Stomach (tissue), 19 donors: ENCODE measurements at places on chromosomes 7 and 10. TPM values are rescaled to one million over a fixed set of nuclear protein-coding genes. Genes with fewer than 3 reads are reported as not detected.

ANKRD7 gene
- 4.2 TPM for total RNA-seq

CLEC5A gene
- total RNA-seq = not detected

HOGA1 gene
- total RNA-seq = not detected

DNA sequence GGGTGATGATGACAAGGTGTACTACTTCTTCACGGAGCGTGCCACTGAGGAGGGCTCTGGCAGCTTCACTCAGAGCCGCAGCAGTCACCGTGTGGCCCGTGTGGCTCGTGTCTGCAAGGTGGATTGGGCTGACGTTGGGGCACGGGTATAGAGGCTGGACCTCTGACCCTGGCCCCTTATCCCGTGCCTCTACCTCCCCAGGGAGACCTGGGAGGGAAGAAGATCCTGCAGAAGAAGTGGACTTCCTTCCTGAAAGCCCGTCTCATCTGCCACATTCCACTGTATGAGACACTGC, 8.4 kb downstream of the MRPL43 start:
- no peak for DNase-seq
